IMR-90 (cell line): ENCODE measurements at places on chromosomes 2 and 18. TPM values are rescaled to one million over a fixed set of nuclear protein-coding genes. Genes with fewer than 3 reads are reported as not detected.
A peak's percentile ranks its signal among the peaks of the same experiment; 100 is the strongest.

- peak overlapping the region; percentile 60; the same call in 1 of the 2 replicates for H3K27ac ChIP-seq
- peaks cover 15% of the 10 kb centered on the region for H3K4me1 ChIP-seq
- H3K36me3 ChIP-seq, result peaks cover 15% of the 10 kb centered on the region
- H3K27me3 ChIP-seq, result no peaks in the 10 kb centered on the region
- no peak overlapping the region for H3K4me3 ChIP-seq
- DNase-seq, result peak; percentile 72
Observed at GRCh38 chr18:9348766-9349165, 14.2 kb downstream of the TWSG1 start.

DNA sequence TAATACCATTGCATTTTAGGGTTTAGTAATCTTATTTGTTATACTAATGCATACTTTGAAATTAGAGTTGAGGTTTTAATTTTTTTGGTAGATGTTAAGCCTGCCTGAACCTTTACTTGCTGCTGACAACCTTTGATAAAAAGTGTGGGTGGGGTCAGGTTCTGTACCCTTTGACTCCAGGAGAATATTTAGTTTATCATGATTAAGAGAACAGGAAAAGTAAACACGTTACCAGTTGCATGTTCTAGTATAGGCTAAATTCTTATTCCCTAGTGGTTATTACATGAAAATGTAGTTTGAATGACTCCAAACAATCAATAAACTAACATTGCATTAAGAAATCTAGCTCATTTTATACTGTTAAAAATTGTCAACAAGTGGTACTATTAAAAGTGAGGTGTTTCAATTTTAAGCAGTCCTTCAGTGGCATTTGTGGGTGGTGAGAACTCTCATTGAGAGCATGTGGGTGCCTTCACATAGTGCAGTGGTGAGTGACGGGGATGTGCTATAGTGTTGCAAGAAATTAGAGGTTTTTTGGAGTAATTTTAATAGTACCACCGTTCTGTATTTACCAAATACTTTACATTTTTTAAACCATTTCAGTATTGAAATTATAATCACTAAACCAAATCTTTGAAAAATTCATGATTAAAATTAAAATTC lies 29.9 kb downstream of the PHLPP1 start:
- H3K27ac ChIP-seq, result no peak overlapping the region
- peaks cover 8% of the 10 kb centered on the region for H3K4me1 ChIP-seq
- no peaks in the 10 kb centered on the region for H3K27me3 ChIP-seq

- peaks cover 19% of the 10 kb centered on the region for H3K4me1 ChIP-seq
- no peaks in the 10 kb centered on the region for H3K36me3 ChIP-seq
- H3K4me3 ChIP-seq, result no peak overlapping the region
- H3K27me3 ChIP-seq, result no peaks in the 10 kb centered on the region
Observed at GRCh38 chr2:43329637-43330036, 103.2 kb upstream of the ZFP36L2 start.

DNA sequence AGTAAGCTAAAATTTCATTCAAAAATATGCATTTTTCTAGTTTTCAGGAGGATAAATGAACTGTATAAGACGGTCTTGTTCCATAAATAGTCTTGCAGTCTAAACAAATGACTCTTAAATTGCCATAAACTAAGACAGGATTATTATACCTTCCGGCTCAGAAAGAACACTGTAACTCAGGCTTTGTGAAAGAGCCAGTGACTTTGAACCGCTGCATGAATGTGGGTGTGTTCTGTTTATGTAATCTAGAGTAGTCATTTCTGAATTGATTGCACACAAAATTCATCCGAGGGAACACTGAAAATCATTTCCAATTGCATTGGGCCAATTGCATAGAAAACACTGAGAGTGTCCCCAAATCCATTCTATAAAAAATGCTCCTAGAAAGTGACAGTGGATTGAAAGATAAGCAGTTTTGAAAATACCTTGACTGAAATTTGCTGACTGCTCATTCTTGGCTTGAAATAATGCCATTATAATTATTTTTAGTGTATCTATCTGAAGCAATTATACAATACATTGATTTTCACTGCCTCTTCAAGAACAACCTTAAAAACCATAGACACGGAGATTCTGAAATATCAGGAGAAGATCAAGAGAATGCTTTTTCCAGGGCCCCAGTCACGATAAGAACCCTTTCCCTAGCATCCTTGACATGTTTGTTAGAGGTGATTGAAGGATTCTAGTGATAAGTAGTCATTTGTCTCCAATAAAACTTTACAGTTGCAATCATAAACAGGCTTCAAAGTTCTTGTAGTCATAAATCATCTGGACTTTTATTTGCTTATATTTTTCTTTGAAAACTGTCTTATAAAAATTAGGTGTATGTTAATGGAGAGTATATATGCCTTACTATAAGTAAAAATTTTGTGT lies 55.4 kb downstream of the CNTNAP5 start:
- DNase-seq, result no peak
- H3K4me3 ChIP-seq, result no peak overlapping the region
- H3K27ac ChIP-seq, result no peak overlapping the region

DNA sequence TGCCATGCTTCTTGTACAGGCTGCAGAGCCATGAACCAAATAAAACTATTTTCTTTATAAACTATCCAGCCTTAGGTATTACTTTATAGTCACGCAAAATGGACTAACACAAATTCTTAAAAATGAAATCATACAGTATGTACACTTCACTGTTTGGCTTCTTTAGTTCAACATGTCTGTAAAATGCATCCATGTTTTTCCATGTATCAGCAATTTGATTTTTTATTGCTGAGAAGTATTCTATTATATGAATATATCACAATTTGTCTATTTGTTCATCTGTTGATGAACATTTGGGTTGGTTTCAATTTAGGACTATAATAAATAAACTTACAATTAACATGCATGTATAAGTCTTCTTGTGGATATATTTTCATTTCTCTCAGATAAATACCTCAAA lies 182.1 kb downstream of the SCG2 start:
- no peak overlapping the region for H3K27ac ChIP-seq
- no peaks in the 10 kb centered on the region for H3K4me1 ChIP-seq
- no peaks in the 10 kb centered on the region for H3K27me3 ChIP-seq
- H3K4me3 ChIP-seq, result no peak overlapping the region
- no peaks in the 10 kb centered on the region for H3K36me3 ChIP-seq

GRCh38 chr18:27956001-27956640 lies 220.8 kb downstream of the CDH2 start:
- peaks cover 3% of the 10 kb centered on the region for H3K4me1 ChIP-seq
- peaks cover 6% of the 10 kb centered on the region; the same call in 1 of the 2 replicates for H3K36me3 ChIP-seq
- H3K27ac ChIP-seq, result no peak overlapping the region
- no peak overlapping the region for H3K4me3 ChIP-seq
- no peak for DNase-seq

DNA sequence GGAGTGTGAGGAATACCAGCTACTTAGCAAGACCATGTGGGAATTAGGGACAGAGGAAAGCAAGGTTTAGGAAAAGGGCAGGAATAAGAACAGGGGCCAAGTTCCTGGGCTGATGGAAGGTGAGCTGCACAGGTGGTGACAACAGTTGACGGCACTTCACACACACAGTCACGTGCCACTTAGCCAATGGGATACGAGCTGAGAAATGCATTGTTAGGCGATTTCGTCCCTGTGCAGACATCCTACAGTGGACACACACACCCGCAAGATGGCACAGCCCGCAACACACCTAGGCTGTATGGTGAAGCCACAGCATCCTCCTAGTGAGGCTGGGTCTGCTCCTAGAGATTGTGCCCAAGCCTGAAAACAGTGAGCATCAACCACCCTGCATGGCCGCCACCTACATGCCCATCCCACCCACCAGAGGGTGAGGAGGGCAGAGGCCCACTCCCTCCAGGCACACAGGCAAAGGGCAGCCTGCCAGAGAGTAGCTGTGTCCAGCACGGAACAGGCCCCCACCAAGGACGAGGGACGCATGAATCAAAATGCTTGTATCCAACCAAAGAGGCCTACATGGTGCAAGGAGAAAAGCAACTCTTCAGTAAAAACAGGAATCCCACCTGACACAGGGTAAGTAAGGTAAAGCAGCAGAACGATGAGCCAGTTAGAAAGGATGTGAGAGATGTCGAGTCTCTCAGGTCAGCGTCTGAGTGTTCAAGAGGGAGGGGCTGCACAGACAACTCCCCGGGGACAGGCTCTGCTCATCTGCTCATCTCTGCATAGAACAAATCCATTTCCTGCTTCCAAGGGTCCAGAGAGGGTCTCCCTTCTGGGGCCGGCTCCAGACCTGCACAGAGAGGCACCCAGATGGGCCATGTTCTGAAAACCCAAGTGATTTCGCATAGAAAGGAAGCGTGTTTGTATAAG lies 51.3 kb downstream of the ZNF516 start:
- peaks cover 24% of the 10 kb centered on the region for H3K36me3 ChIP-seq
- H3K27me3 ChIP-seq, result no peaks in the 10 kb centered on the region

The CHRNA1 gene
- 0.75 and 1.2 TPM in 2 replicates for polyA plus RNA-seq
